Common myeloid progenitor, CD34-positive (primary cell): ENCODE measurements at places on chromosomes 12 and 14.

GRCh38 chr12:94841904-94842610 is 161.4 kb downstream of the NDUFA12 start:
- H3K4me1 ChIP-seq, result no peaks in the 10 kb centered on the region
- no peak overlapping the region for H3K4me3 ChIP-seq
- no peak for DNase-seq
- H3K36me3 ChIP-seq, result no peaks in the 10 kb centered on the region

DNA sequence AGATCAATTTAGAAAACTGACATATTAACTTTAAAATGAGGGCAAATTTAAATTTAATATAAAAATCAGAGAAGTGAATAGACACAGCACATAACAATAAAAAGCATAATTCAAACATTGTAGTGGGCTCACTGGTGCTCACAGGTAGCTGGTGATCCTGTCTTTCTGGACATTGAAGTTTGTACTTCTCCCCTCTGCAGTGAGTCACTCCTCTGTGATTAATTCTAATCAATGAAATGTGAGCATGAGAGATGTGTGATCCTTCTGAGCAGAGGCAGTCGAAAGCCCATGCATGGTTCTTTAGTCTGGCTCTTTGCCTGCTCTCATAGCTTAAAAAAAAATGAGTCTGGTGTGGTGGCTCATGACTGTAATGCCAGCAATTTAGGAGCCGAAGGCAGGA is 59.0 kb upstream of the RERGL start:
- no peak overlapping the region for H3K27ac ChIP-seq
- DNase-seq, result no peak
- H3K4me1 ChIP-seq, result no peaks in the 10 kb centered on the region
- no peak overlapping the region for H3K4me3 ChIP-seq
- no peaks in the 10 kb centered on the region for H3K27me3 ChIP-seq

DNA sequence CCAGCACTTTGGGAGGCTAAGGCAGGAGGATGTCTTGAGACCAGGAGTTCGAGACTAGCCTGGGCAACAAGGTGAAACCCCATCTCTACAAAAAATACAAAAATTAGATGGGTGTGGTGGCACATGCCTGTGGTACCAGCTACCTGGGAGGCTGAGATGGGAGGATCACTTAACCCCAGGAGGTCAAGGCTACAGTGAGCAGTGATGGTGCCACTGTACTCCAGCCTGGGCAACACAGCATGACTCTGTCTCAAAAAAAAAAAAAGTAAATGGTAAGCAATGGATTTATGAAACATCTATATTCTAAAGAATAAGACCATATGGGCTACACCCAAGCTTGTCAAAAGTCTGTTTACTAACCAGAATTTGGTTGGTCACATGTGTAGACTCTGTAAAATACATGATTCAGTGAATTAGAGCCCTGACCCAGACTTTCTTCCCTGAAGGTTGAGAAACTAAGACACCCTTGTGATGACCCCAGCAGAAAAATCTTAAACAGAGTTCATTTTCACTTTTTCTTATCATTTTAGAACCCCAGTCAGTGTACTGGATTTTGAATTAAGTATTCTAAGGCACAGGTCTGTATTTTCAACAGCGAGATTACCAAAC is 12.1 kb downstream of the FGD6 start:
- no peaks in the 10 kb centered on the region for H3K27me3 ChIP-seq
- H3K4me3 ChIP-seq, result peak overlapping the region; percentile 23
- H3K27ac ChIP-seq, result peak overlapping the region; percentile 17
- peaks cover 20% of the 10 kb centered on the region for H3K4me1 ChIP-seq

DNA sequence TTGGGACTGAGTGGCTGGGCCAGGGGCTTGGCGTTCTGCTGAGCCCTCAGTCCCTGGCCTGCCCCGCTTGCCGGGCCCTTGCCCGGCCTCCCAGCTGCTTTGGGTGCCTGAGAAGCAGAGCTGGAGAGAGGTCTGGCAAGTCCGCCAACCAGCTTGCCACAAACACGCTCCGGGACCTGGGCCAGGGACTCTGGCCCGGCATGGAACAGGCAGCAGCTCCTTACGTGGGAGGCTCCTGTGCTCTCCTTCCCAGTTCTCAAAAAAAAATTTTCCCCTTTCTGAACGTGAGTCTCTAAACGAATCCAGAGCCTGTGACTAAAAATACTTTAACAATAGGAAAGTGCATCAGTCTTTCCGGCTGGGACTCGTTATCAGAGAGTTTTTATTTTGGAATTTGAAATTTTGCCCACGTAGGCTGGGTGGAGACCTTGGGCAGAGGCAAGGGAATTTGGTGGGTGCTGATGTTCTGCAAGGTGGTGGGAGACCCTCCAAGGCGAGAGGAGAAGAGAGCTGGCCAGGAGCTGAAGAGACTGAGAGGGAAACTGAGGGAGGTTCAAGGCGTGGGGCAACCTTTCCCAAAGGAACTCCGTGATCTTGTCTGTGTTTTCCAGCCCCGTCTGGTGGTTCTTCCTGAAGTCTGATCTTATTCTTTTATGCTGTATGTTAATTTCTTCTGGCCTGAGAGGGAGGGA is 6.8 kb upstream of the NR4A1 start:
- no peaks in the 10 kb centered on the region for H3K4me1 ChIP-seq
- no peak overlapping the region for H3K4me3 ChIP-seq
- DNase-seq, result no peak
- H3K27me3 ChIP-seq, result peaks cover 2% of the 10 kb centered on the region
- no peaks in the 10 kb centered on the region for H3K36me3 ChIP-seq

GRCh38 chr12:110745542-110746284 is 3.0 kb upstream of the PPP1CC start:
- H3K27me3 ChIP-seq, result no peaks in the 10 kb centered on the region
- peak; percentile 19 for DNase-seq
- H3K36me3 ChIP-seq, result no peaks in the 10 kb centered on the region
- no peak overlapping the region for H3K4me3 ChIP-seq

DNA sequence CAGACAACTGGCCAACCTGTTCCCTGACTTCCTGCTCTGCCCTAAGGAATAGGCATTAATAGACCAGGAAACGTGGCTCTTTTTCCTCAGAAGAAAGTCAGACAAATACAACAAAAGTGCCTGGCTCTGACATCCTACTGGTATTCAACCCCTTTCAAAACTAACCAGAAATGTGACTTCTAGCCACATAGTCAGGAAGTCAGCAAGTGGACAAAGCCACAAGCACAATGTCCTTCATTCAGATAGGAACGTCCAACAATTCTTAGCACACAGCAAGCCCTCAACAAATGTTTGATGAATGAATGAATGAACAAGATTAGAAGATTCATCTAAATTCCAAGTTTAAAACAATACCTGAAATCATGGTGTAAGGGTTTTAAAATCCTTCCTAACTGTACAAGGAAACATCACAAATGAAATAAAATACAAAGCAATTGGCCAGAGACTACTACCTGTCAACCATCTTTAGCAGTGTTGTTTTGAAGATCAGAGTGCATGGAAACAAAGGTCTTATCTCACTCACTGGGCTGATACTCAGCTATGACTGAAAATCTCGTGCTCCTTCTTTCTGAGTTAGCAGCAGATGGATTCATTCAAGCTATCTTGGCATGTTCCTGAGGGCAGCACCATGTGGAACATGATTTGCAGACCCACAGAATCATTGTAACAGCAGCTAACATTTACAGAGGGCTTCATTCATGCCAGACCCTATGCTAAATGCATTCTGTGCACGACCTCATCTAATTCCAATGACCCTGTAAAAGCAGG is 16.5 kb downstream of the APPL2 start:
- H3K36me3 ChIP-seq, result peaks cover 68% of the 10 kb centered on the region
- no peak for DNase-seq
- H3K27me3 ChIP-seq, result no peaks in the 10 kb centered on the region
- H3K4me3 ChIP-seq, result no peak overlapping the region

DNA sequence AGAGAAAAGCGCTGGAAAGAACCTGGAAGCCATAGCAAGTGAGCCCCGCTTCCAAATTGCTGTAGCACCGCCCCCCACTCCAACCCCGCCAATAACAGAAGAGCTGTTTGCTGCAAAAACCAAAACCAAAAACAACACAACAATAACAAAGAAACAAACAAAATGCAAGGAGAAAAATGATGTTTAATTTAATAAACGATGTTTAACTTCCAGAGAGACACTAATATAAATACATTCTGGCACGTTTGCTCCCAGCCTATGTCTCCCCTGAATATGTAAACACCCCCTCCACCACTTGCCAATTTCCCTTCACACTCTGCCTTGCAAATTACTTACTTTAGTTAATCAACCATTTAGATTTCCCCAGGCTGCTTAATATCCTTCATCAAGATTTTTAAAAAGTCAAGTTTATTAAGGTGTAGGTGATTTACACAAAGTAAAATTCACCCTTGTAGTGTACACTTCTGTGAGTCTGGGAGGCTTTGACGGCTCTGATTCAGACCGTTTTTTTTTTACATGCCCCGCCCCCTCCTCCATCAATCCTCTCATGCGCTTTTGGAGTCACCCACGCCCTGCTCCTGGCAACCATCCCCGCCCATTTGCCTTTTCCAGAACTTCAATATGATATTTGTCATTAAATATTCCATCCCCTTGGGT is 482 bp upstream of the IFI27L2 start:
- H3K36me3 ChIP-seq, result no peaks in the 10 kb centered on the region
- peaks cover 16% of the 10 kb centered on the region for H3K4me1 ChIP-seq
- H3K4me3 ChIP-seq, result peak overlapping the region; percentile 57
- peak; percentile 47 for DNase-seq

- no peaks in the 10 kb centered on the region for H3K4me1 ChIP-seq
- no peaks in the 10 kb centered on the region for H3K27me3 ChIP-seq
- no peak for DNase-seq
- no peak overlapping the region for H3K4me3 ChIP-seq
Measured at GRCh38 chr12:1864456-1864855, 44.1 kb downstream of the LRTM2 start.

DNA sequence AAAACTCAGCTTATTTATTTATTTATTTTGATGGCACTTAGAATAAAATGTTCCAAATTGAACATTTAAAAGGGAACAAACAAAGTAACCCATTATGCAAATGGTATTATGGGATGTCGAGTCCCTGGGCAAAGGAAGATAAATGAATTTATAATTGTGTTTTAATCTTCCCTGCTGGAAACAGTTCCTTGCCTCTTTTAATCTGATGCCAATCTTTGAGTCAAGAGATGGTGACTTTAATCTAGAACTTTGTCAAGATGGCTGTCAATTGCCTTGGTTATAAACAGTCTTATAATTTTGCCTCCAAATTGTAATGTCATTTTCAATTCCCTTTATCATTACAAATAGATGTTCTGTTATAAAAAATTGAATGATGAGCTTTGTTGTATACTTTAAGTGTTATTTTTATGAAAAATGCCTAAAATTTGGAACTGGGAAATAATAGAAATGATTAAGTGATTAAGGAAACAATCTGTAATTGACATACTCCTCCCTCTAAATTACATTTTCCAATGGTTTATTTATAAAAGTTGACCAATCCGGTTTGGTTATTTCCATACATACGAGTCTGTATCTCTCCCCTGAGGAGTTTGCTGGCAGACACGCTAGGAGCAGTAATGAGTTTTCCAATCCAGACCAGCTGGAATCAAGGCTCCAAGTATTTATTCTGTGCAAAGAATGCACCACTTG is 134.9 kb upstream of the FRMD6 start:
- H3K36me3 ChIP-seq, result no peaks in the 10 kb centered on the region
- H3K4me1 ChIP-seq, result no peaks in the 10 kb centered on the region
- H3K27me3 ChIP-seq, result no peaks in the 10 kb centered on the region

DNA sequence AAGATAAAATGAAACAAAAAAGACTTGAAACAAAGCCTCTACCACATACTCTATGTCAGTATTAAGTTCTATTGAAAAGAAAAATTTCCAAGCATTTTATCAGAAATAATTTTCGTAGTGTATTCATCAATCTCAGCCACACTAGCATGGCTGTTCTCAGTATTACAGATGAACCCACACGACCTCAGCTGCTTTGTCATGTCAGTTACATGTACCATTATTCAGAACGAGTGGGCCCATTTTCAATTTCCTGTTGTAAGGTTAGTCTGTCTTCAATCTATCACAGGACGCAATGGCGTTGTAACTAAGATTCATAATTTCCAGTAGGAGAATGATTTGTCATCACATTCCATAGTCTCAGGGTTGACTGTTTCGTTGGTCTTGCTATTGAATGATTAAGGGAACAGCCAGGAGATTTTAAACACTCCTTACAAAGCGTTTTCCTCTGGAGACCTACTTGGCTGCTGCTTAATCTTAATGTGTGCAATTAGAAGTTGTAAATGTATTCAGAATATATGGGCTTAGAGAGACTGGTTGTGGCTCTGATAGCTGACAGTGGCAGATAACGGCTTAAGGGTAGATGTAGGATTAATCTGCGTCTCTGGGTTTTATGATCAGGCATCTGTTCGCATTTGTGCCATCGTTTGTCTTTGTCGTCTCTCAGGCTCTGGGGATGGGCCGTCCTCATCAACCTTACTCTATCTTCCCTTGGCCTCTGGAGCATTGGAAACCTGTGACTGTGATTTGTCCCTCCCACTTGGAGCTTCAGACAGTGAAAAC is 65.4 kb downstream of the GLT1D1 start:
- no peak overlapping the region for H3K4me3 ChIP-seq
- no peaks in the 10 kb centered on the region for H3K4me1 ChIP-seq
- H3K27me3 ChIP-seq, result peaks cover 3% of the 10 kb centered on the region
- no peaks in the 10 kb centered on the region for H3K36me3 ChIP-seq

DNA sequence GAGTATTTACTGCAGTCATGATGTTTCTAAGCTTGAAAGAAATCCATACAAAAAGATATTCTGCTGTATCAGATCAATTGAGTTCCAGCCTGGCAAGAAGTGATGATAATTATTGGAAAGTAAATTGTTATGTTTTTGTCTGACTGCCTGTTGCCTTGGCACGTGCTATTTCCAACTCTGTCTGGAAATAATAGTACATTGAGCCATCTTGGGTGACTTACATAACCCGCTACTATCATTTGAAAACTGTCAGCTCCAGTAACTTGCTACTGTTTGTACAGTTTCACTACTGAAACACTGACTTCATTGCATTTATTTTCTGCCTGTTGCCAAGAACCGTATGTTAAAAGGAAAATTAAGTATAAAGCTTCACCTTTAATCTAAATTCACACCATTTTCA is 318.6 kb downstream of the ITPR2 start:
- peaks cover 7% of the 10 kb centered on the region for H3K36me3 ChIP-seq
- no peaks in the 10 kb centered on the region for H3K4me1 ChIP-seq
- H3K4me3 ChIP-seq, result no peak overlapping the region
- DNase-seq, result no peak

GRCh38 chr12:89648211-89648930 is 60.3 kb downstream of the ATP2B1 start:
- DNase-seq, result no peak
- peaks cover 14% of the 10 kb centered on the region for H3K36me3 ChIP-seq
- H3K4me1 ChIP-seq, result no peaks in the 10 kb centered on the region
- H3K27me3 ChIP-seq, result no peaks in the 10 kb centered on the region
- H3K4me3 ChIP-seq, result no peak overlapping the region

GRCh38 chr12:51972422-51972812 is 20.9 kb downstream of the ACVR1B start:
- DNase-seq, result peak; percentile 34
- peaks cover 21% of the 10 kb centered on the region for H3K36me3 ChIP-seq
- H3K4me3 ChIP-seq, result peak overlapping the region; percentile 19
- no peak overlapping the region for H3K27ac ChIP-seq
- H3K27me3 ChIP-seq, result no peaks in the 10 kb centered on the region

- no peak overlapping the region for H3K4me3 ChIP-seq
- no peaks in the 10 kb centered on the region for H3K4me1 ChIP-seq
- H3K36me3 ChIP-seq, result no peaks in the 10 kb centered on the region
- DNase-seq, result no peak
- H3K27ac ChIP-seq, result no peak overlapping the region
Measured at GRCh38 chr14:83485591-83485990, 1951.9 kb upstream of the SEL1L start.
